Fibroblast of the aortic adventitia (primary cell): ENCODE measurements at places on chromosomes 3 and 15.

DNA sequence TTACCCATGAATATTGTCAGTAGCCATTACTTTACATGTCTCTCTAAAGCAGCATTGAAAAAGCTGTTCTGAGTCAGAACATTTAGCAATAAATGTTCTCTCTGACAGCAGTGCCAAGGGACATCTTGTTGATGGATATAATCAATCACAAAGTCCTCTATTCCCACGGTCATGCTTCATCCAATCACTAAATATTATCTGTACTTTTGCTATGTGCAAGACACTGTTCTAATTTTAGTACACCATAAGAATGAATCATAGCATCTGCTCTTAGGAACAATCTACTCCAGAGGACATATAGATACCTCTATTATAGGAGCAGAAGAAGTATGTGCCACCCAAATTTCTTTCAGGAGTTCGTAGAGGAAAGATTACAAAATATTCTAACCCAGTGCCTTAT lies 142.5 kb upstream of the MBNL1 start:
- DNase-seq: peak; percentile 36

DNA sequence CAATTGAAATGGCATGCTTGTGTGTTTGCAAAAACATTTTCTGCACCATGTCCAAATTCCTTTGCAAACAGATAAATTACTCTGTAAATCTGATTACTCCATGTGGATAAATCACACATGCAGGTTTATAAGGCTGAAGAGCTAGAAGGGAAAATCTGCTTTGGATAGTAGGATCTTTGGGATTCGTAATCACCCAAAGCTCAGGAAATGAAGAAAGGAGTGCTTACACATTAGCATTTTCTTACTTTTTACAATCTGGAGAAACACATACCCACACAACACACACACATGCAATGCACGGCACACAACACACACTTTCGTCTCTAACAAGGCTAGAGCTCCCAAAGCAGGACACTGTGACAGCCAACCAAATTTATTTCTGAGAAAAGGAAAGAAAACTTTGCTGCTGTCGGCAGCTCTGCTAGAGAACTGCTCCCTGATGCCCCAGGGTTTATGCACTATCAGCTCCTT lies 2.1 kb downstream of the LSAMP start:
- DNase-seq: peak; percentile 9

GRCh38 chr3:45473841-45474240 lies 85.5 kb downstream of the LARS2 start:
- DNase-seq: peak; percentile 82

DNA sequence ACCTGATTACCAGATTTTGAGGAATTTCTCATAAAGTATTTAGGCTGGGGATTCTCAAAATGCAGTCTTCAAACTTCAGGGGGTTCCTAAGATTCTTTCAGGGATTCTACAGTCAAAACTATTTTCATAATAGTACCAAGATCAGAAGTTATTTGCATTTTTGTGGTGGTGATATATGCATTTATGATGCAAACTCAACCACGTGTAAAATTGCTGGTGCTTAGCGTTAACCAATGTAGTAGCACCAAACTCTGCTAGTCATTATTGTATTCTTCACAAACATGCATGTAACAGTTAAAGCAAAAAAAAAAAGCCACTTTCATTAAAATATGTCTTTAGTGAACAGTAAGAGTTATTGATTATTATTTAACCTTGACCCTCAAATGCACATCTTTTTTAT lies 274.9 kb upstream of the DNAJC19 start:
- DNase-seq: no peak

DNA sequence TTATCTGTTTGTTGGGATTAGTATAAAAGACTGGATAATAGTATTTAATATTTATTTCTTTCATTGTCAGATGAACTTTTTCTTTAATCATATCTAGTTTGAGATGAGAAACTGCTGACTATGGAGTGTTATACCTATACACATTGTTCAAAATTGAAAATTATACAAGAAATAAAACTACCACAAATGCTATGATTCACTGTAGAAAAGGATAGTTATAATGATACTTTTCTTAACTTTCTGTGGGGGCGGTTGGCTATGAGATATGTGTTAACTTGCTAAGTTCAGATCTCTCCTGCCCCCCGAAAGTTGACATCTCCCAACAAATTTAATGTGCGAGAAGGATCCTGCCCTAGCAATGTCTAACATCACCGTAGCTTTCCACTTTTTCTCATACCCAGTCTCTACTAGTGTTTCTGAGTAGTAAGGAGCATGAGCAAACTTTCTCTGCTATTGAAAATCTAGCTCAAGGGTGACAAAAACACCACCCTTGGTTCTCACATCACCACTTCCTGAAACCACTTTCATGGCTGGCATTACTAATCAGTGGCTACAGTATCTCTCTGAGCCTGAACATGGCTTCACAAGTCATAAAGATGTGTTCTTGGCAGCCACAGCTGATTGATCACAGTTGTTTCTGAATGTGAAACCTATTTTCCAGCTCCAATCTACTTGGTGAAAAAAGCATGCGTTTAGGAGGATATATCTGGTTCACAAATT lies 15.8 kb upstream of the SAMMSON start:
- DNase-seq: no peak

- no peak for DNase-seq
Observed at GRCh38 chr15:59229453-59229852, 22.8 kb downstream of the LDHAL6B start.

DNA sequence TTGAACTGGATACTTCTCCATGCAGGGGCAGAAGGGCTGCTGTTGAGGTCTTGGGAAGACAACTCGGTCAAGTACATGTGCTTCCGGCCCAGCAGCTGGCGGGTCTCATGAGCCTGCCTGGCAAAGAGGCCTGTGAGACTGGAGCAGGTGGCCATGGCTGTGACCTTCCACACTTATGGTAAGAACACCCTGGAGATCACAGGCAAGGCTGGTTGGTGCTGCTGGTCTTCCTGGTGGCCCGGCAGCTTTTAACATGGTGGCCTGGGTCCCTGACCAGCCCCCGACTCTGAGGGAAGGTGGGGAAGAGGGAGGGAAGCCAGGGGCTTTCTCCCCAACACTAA lies 15.4 kb downstream of the CHRD start:
- no peak for DNase-seq

GRCh38 chr3:62134061-62134496 lies 239.3 kb downstream of the FEZF2 start:
- peak; percentile 45 for DNase-seq

DNA sequence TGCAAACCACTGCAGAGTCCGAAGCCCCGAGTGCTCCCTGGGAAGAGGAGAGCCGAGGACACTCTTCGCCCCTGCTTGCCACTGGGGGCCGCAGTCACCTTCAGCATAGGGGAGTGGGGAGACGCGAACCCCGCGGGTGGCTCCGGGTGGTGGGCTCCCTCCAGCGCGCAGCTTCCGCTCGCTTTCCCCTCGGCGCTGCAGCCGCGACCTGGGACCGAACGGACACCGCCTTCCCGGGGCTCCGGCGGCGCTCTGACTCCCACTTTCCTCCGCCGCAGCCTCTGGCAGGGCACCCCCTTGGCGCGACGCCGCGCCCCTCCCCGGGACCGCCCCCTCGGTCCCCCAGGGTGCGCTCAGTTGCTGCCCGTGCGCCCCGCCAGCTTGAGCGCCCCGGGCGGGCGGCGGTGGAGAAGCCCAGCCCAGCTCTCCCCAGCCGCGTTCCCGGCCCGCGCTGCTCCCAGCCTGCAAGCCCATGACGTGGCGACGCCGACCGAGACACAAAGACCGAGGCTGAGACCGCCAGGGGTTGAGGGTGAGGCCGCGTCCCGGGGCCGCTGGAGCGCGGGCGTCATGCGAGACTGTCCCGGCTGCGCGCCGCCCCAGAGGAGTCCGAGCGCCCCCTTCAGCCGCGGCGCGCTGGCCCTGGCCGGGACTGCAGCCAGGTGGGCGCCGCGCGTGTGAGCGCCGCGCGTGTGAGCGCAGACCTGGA lies at the start of gene MINAR1:
Gene MINAR1 (plus strand): TSS at position 701 of the 709 bp plus-strand sequence. CDS start 23,812 bp downstream, outside the sequence.
- peak; percentile 33 for DNase-seq

DNA sequence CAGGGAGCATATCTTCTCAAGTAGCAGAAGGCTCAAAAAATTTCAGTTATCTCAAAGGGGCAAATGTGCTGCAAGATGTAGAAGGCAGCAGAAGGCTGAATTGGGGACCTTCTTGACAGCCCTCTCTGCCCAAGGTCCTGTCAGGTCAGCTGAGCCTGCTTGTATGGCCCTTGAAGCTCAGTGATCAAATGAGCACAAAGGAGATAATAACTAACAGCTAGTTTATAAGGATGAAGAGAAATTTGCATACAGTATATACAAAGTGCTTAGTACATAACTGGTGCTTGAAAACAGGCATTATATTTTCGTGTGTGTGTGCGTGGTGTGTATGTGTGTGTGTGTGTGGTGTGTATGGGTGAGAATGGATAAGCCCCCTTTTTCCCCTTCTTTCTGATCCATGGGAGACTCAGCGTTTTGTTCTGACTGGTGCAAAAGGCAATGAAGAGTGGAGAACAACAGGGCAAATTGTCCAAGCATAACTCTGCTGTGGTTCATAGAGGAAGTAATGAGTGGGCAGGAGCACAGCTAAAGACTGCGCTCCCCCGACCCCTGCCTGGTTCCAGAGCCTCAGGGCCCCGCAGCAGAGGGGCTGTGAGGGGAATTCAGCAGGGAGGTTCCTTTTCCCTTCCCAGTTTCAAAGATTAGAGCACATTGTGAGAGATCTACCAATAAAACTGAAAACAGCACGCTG lies 356.8 kb upstream of the NR2F2 start:
- DNase-seq: no peak

DNA sequence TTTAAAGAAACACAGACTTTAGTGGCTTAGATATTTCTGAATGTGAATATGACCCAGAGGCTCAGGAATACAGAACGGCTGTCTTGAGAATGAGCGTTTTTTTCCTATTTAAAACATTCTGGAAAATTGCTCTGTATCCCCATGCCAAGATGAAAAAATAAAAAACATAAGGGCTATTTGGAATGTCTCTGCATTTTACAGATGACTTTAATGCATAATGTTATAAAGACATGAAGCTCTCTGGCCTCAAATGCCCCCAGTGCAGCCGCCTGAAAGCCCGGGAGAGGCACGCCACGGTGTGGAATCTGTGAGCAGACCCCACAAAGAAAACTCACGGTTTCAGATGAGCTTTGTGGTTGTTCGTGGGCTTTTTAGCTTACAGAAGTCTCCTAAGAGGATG lies 322.5 kb upstream of the ICE2 start:
- no peak for DNase-seq

DNA sequence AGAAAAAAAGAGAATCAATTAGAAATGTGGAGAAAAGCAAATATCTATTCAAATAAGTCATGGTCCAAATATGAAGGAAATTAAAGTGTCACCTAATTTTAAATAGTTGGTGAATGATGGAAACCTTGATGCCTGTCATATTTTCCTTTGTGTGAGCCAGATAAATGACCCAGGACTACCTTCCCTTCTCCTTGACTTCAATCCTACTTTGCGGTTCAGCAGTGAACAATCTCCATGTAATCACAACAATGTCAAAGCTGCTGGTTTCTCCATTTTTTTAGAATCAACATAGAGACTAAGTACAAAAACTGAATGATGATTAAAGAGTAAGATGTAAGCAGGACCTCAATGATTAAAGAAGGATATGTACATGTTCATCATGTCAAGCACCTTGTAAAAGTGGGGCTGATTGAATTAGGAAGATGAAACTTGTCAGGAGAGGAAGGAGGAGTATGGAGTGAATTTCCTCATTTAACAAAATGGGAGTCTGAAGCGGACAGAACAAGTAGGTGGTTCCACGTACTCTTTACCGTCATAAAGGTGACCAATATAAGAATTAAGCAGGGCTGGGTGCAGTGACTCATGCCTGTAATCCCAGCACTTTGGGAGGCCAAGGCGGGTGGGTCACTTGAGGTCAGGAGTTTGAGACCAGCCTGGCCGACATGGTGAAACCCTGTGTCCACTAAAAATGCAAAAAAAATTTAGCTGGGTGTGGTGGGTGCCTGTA lies 43.1 kb downstream of the TRPM1 start:
- no peak for DNase-seq

DNA sequence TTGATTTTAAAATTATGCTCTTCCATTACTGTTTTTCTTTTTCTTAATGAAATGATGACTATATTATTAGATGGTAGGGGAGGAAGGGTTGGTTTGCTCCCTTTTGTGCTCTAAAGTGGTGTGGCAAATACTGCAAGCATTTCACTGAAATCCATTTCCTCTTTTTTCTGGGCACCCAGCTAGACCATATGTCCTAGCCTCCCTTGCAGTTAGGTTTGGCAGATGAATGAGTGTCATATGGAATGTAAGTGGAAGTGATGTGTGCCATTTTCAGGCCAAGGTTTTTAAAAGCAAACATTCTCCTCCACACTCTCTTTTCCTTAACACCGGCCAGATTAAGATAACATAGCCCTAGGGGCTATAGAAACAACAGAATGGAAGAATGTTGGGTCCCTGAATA lies 363.0 kb downstream of the FGF12 start:
- DNase-seq: no peak

DNA sequence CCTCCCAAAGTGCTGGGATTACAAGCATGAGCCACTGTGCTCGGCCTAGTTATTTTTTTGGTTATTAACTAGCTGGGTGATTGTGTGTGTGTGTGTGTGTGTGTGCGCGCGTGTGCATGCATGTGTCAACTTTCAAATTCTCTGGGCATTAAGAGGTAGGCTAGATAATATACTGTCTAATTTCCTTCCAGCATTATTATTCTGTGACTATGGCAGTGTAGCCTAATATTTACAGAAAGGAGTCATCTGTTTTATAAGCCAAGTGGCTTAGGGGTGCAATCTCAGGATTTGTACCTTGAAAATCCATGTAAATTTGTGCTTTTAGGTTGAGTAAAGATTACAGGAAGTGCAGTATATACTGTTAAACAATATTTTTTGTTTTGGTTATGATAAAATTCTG lies 85.1 kb upstream of the ZBTB20 start:
- no peak for DNase-seq

DNA sequence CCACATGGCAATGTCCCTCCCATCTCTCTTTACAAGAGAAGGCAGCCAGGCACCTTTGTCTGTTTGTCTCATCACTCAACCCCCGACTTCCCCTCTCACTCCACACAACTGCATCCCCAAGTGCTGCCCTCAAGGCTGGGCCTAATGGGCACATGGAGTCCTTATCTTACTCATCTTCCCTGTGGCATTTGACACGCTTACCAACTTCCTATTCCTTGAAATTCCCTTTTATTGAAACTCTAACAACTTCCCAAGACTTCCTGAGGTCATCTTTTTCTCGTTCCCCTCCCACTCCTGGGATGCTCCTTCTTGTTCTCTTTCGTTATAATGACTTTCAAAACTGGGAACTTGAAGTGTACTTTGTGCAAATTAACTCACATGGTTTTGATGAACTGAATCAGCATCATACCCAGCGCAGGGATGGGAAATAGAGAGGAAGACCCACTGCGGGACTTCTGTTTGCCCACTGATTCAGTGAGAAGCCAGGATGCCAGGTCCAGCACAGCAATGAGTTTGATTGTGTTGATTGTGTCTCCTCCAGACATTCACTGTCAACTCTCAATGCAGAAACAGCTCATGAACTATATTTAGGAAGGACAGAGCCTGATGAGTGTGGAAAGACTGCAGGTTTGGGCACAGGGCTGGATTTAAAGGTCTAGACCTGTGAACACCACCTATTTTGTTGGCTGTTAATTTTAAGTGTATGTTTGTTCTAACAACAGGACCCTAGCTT lies 104.7 kb upstream of the TNIK start:
- DNase-seq: no peak

- no peak for DNase-seq
Observed at GRCh38 chr15:91472316-91472756, 372.3 kb downstream of the SV2B start.
